ENCODE measurements at places on chromosomes 2 and 18.

GRCh38 chr18:75207310-75208154, 1.4 kb downstream of the PTGR3 start:
- no peak for DNase-seq

DNA sequence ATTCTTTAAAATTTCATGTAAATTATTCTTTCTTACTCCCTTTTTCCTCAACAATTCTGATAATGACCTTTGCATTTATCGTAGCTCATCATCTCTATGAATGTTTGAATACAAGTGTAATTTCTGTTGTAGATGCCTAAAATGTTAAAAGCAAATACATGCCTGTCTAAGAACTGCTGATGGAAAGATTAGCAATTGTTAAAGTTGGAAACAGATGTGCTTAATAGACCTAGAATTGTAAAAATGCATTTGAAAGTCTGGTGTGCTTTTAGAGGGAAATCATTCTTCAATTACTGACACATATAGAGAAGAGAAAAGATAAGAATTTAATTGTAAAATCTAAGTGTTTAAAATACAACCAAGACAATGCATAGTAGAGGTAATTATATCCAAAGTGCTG, 50.4 kb downstream of the CCDC102B start:
- DNase-seq, result no peak

GRCh38 chr18:62937065-62937464, 221.7 kb downstream of the PHLPP1 start:
- no peak for DNase-seq

GRCh38 chr2:166365803-166366420, 9.8 kb downstream of the SCN9A start:
- DNase-seq, result no peak

DNA sequence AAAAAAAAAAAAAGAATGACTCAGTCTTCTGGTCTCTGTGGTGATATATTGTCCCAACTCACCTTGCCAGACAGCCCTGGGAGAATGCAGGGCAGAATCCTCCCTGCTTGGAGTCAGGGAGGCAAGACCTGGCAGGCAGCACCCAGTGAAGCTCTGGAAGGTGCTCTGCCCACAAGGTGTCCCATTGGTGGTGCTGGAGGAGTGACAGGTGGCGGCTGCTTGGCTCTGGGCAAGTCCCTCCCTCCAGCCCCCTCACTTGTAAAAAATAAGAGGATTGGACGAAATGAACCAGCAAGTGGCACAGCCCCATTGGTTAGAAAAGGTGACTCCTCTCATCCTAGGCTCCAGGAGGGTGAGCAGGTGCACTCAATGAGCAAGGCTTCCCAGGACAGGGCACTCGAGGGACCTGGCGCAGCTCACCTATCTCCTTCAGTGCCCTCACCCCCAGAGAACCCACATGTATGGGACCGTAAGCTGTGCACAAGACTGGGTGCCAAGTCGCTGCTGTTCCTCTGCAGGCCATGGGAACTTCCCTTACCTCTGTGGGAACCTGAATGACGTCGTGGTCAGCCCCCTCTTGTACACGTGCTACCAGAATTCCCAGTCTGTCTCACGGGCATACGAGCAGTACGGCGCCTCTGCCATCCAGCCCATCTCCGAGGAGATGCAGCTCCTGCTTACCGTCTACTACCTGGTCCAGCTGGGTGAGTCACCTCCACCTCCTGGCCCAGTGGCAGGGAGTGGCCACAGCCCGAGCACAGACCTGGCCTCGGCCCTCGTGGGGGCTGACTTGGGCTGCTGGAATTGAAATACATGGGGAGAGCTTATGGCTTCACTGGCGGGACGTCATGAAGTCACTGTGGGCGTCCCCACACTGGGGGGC, 54.6 kb downstream of the GREB1 start:
- no peak for DNase-seq

DNA sequence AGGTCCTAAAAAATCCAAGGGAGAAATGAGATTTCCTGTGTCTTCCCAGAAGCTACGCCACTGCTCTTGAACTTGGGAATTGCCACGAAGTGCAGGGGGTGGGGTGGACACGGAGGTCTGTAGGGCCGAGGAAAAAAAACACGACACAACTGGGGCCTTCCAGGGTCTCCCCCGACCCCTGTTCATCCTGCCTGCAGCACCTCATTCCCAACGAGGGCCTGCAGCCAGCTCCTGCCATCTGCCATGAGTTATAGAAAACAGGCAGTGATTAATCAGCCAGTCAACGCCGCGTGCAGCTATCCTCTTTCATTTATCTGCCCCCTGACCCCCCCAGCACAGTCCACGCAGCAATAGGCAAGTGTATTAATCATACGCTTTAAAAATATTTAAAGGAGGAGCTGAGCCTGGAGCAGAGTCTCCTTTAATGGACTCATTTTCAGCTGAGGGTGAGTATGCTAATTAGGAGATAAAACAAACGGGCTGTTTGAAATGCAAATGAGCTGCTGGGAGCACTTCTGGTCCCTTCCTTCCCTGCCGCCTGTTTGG, 209.9 kb downstream of the TFCP2L1 start:
- no peak for DNase-seq

- DNase-seq, result no peak
These were observed 177.7 kb downstream of the TMEM247 start for GRCh38 chr2:46657042-46657504.

GRCh38 chr2:239688122-239688681, 287.4 kb upstream of the HDAC4 start:
- DNase-seq, result no peak

DNA sequence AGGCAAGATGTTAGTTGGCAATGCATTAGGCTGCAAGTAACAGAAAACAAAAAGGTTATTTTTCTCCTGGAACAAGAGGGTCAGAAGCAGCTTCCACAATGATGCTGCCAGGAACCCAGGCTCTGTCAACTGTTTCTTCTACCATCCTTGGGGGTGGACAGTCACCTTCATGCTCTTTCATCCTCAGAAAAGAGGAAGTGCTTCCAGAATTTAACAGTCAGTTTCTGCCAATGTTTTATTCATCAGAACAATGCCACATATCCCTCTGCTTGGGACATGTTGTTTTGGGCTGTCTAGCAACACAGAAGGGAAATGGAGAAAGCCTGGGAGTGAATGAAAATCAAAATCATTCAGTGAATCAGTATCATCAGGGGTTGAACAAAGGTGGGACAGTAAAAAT, 7.1 kb downstream of the TMEM182 start:
- DNase-seq, result no peak

GRCh38 chr2:165787334-165787733, 6.7 kb downstream of the GALNT3 start:
- no peak for DNase-seq

DNA sequence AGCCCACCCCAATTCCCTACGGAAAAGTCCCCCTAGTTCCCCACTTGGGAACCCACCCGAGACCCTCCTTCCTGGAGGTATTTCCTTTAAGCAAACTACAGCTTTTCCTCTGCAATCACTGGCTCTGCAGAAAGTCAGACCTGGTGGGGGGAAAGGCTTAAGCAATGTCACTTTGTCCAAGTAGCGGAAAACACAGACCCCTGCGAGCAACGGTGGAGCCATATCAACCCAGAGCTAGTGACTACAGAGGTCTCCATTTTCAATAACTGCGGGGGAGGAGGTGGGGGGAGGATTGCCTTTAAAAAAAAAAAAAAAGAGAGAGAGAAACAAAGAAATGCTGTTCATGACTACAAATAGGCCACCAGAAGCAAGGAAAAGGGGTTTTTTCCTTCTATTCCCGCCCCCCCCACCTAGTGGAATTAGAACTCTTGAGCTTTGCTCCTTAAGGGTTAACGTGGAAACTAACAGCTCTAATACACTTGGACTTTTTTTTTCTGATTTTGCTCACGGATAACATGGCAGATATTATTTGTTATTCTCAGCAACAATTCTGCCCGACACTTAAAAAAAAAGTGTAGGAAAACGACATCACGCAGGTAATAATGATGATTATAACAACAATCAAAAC, 1.1 kb upstream of the FRZB start:
- no peak for DNase-seq

GRCh38 chr2:99242151-99242550, 13.3 kb downstream of the LYG2 start:
- DNase-seq, result no peak

All from NCI-H187 (cell line).